ENCODE measurements at places on chromosomes 5 and 9. TPM values are rescaled to one million over a fixed set of nuclear protein-coding genes. Genes with fewer than 3 reads are reported as not detected.

Gene CDC25C
- 3.0 TPM for total RNA-seq

Gene CCNH
- 93.6 TPM for total RNA-seq

Gene ADCY2
- under 0.01 TPM for total RNA-seq

Gene SETD9
- total RNA-seq, result 10.1 TPM

Gene IL3
- not detected for total RNA-seq
